ENCODE measurements at places on chromosomes 7 and 10.

DNA sequence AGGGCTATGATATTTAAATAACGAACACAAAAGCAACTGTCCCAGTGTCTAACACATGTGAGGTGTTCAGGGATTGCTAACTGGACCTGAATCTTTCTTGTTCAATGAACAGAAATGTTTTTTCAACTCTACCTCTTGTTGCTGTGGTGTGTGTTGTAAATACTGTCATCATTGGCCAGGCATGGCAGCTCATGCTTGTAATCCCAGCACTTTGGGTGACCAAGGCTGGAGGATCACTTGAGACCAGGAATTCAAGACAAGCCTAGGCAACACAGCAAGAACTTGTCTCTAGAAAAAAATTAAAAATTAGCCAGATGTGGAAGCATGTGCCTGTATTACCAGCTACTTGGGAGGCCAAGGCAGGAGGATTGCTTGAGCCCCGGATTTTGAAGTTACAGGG lies 1250.9 kb downstream of the TYW1 start:
- no peak for DNase-seq

GRCh38 chr7:40047661-40048060 lies 86.8 kb downstream of the MPLKIP start:
- DNase-seq, result no peak

DNA sequence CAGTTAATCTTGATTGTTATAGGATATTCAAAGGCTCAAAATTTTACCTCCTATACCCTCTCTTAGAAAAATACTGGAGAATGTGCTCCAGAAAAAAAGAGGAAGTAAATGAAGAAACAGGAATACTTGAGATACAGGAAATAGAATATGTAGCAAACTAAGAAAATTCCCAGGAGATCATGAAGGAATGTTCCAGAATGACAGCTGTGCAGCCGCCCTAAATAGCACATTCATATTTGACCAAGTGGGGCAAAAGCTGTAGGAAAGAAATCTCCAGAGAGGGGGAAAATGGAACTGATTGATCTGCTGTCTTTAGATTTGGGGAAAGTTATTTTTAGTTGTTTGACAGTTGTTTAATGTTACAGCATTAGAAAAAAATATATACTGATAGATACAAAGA lies 46.2 kb upstream of the ZEB1 start:
- DNase-seq, result no peak

DNA sequence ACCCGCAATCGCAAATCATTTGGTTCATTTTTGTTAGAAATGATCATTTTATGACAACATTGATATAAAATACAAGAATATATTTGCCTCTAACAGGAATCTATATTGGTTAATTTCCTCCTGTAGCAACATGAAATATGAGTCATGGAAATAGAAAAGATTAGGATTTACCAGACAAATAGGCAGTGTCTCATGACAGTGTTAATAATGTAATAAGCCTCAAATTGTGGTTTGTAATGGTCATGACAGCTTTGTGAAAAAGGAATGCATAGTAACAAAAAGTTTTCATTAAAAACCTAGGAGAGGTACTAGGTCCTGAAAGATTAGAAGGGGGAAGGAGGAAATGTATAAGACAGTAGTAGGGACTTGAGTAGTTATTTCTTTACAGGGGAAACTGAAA lies 7.9 kb upstream of the SLK start:
- no peak for DNase-seq

DNA sequence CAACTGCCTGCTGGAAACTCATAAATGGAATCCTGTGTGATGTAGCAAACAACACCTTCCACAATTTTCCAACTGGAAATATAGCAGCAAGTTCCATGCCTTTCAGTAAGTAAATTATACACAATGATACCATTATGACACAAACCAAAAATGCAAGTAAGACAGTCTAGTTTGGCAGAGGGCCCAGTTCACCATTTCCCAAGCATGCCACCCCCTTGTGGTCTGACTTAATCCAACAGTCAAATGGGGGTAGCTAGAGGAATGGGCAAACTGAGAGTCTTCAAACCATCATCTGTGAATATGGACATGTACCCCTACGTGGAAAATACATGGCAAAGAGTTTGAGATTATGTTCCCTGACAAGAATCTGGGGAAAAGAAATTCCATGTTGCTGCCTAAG lies 137.6 kb upstream of the VWC2 start:
- no peak for DNase-seq

- DNase-seq, result no peak
Measured at GRCh38 chr10:78291722-78292121, 258.1 kb downstream of the RPS24 start.

GRCh38 chr10:133176546-133176945 lies 16.5 kb downstream of the KNDC1 start:
- no peak for DNase-seq

GRCh38 chr7:123355576-123356190 lies 155.9 kb upstream of the SLC13A1 start:
- peak; percentile 26 for DNase-seq

DNA sequence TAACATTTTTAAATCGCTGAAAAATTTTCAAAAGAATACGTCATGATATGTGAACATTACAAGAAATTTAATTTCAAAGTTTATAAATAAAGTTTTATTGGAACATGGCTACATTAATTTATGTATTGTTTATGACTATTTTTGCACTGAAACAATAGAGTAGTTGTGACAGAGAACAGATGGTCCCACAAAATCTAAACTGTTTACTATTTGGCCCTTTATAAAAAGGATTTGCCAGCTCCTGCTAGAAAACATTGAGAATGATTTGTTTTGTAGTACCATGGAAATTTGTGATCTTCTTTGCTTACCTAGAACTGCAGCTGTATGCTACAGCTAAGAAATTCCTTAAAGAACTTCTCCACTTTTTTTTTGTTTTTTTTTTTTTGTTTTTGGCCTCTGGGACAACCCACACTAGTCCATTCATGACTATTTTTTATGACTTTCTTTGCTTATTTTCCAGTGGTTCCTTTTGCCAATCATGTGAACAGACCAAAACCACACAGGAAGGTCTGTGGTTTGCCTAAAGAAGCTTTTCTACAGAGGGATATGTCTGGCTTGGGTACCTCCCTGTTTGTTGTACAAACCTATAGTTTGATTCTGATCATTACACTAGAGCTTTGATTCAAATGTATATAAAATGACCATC lies 55.7 kb downstream of the ST7 start:
- no peak for DNase-seq

DNA sequence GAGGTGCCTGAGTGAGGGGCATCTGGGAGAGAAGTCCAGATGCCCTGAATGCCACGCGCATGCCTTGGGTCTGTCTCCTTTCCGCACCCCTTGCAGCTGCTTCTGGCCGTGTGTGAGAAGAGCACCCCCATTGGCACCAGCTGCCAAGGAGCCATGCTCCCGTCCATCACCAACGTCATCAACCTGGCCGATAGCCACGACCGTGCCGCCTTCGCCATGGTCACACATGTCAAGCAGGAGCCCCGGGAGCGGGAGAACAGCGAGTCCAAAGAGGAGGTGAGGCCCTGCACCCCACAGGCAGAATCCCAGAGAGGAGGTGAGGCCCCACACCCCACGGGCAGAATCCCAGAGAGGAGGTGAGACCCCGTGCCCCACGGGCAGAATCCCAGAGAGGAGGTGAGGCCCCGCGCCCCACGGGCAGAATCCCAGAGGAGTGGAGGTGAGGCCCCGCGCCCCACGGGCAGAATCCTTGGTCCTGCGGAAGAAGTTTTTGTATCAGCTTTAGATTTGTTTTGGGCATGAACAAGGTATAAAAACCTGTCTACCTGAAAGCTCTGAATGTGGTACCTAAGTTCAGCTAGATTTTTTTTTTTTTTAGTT lies 91.8 kb downstream of the TRRAP start:
- DNase-seq, result no peak

GRCh38 chr10:31697271-31698180 lies 231.1 kb downstream of the ARHGAP12 start:
- DNase-seq, result no peak

GRCh38 chr7:159143780-159144757 lies 598 bp downstream of the VIPR2 start:
- DNase-seq, result no peak

DNA sequence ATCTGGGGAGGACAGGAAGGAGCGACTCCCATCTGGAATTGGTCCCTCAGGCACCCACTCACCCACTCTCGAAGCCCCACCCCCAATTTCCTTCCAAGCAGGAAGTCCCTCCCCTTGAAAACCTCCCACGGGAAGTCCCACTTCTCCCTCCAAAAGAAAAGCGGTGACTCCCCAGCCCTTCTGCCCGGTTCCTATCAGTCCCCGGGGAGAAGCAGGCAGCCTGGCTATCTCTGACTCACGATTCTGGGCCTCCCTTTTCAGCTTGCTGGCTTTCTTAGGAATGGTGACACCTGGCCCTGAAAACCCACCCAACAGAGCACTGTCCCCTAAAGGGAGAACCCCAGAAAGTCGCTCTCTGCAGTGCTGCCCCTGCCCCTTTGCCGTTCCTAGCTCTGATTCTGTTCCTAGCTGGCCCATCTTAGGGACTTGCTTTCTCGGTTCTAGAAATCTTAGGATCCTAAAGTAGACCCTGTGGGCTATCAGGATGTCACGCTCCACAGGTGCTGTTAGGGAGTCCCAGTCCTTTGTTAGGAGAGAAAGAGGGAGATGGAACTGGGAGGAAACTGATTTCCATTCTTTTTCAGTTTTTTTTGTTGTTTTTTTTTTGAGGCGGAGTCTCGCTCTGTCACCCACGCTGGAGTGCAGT lies 6.0 kb downstream of the TSC22D4 start:
- no peak for DNase-seq

DNA sequence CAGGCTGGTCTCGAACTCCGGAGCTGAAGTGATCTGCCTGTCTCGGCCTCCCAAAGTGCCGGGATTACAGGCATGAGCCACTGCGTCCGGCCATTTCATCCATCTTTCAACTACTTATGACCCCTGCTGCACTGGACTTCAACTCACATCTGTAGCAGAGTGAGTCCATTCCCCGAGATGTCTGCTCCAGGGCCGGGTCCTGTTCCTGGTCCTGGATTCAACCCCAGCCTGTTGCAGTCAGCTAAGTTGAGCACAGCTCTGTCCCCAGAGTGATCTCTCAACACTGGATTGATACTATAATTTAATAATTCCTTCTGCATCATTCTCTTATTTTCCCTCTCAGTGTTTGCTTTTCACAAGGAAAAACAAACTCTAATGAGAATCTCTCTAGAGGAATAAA lies 25.8 kb downstream of the PRTFDC1 start:
- DNase-seq, result no peak

DNA sequence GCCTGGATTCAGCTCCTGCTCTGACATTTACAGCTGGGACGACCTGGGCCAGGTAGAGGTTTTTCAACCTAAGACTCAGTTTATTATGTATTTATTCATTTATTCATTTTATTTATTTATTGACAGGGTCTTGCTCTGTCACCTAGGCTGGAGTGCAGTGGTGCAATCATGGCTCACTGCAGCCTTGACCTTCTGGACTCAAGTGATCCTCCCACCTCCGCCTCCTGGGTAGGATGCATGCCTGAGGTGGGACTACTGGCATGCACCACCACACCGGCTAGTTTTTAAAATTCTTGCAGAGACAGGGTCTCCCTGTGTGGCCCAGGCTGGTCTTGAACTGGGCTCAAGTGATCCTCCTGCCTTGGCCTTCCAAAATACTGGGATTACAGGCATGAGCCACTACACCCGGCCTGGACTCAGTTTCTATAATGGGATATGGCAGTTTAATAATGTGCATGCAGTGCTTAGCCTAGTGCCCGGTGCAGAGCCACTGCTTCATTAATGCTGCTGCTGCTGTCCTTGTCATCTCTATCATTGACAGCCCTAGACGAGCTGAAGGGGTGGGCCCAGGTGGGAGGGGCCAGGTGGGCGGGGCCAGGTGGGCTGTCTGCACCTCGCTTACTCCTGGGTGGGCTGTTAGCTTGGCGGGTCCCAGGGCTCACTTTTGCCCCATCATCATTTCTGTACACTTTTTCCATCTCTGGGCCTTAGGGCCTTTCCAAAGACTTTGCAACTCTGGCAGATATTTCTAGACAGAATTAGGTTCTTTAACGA lies 92.6 kb downstream of the LHPP start:
- DNase-seq, result no peak

DNA sequence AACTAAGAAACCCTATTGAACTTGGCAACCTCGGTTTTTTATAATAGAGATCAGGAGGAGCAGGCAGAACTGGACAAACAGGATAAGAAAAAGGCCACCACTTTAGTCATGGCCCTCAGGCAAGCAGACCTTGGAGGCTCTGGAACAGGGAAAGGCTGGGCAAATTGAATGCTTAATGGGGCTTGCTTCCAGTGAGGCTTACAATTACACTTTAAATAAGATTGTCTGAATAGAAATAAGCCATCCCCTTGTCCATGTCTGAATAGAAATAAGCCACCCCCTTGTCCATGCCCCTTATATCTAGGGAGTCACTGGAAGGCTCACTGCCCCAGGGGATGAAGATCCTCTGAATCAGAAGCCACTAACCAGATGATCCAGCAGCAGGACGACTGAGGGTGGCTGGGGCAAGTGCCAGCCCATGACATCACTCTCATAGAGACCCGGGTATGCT lies 40.6 kb downstream of the AKR1B15 start:
- DNase-seq, result no peak

DNA sequence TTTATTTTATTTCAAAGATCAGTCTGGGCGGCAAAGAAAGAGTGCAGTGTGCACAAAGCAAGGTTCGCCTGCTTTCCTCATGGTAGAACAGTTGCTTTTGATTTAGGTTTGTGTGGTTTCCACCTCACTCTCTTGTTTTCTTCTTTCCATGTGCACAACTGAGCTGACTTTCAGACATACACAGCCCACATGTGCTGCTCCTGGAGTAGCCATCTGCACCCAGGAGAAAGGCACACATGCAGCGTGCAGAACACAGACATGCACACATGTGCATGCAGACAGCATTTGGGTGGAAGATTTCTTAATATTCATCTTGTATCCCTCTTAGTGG lies 302.1 kb downstream of the FZD1 start:
- DNase-seq, result no peak

DNA sequence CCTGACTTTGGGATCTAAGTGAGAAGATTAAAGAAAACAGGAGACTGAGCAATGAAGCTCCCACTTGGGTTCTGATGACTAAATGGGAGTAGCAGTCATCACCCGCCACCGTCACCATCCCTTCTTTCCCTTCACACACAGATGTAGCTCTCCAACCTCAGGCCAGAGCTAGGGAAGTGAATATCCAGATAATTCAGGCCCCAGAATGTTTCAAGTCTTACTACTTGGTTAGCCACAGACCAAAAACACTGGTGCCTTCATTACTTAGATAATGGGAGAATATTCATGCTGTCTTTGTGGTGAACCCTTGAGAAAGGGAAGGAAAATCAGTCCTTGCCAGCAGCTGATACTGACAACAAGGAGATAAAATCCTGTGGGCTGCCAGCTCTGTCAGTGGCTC lies 100.7 kb downstream of the OSBPL3 start:
- no peak for DNase-seq

DNA sequence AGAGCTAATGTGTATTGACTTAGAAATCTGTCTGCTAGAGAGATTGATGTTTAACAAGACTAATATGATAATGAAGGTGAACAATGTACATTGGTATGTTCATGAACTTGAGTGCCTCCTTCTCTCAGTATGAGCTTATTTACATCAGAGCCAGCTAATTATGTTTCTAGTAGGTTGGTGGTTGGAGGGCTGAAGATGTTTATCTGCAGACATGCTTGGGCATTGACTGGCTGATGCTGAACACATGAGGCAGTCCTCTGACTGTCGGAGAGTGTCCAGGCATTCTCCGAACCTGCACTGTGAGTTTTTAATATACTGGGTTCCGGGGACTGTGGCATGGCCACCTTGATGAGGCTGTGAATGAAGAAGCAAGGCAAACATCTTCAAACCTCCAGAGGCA lies 47.5 kb downstream of the BMPER start:
- DNase-seq, result no peak

Data from HCT116 (cell line).